ENCODE measurements at places on chromosomes 6 and 20.

DNA sequence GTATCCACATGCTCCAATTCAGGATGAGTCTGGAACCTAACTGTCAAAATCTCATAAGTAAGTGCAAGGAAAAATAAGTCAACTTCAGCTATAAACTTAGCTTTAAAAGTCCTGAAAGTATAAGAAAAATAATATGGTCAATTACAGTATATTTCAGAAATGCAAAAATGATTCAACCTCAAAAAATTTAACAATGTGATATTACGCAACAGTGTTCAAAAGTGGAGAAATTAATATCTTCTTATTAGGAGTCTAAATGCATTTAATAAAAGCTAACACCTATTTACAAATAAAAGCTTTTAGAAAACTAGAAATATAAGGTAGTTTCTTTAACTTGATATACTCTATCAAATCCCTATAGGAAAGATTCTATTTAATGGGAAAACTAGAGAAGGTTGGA lies 111.2 kb upstream of the OPRM1 start:
- DNase-seq: no peak

- DNase-seq: no peak
Observed at GRCh38 chr20:58450254-58450653, 61.2 kb downstream of the VAPB start.

- no peak for DNase-seq
Observed at GRCh38 chr6:100276311-100277057, 188.2 kb downstream of the SIM1 start.

GRCh38 chr6:34027445-34027936 lies 118.4 kb downstream of the GRM4 start:
- DNase-seq: peak; percentile 25

DNA sequence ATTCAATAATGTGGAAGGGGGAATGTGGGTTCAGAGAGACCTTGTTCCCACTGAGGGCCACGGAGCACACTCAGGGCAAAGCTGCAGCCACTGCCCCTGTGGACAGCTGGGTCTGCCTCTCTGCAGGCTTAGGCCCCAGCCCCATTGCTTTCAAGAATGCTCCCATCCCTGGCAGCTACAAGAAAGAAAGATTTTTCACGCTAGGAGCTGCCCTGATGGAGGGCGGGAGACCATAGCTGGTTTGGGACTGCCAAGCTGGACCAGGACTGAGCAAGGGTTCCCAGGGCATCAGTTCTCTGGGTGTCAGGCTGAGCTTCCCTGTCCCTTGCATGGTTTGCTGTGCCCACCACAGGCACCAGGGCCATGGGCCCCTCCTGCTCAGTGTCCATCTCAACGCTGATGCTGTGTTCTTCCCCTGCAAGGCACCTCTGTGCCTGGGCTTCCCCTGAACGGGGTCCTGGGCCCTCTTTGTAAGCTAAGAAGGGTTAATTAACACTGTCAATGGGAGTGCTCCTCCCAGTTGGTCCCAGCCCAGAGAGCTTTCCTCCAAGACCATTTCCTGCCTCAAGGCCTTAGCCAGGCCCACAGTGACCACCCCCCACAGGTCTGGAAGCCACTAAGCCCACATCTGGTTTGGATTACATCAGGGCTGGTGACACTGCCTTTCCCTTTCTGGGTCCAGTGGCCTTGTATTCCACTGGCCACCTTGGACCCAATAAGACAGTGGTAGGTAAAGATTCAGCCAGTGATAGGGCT lies 8.4 kb downstream of the FOXS1 start:
- DNase-seq: no peak

All from inflammatory macrophage treated with lipopolysaccharide for 4 hours (primary cell).